Stimulated activated CD4-positive, alpha-beta T cell treated with anti-CD3 and anti-CD28 coated beads, Interleukin-15, amount 100 ng/mL, for 1 hour (primary cell): ENCODE measurements at places on chromosomes 1 and 21.

DNA sequence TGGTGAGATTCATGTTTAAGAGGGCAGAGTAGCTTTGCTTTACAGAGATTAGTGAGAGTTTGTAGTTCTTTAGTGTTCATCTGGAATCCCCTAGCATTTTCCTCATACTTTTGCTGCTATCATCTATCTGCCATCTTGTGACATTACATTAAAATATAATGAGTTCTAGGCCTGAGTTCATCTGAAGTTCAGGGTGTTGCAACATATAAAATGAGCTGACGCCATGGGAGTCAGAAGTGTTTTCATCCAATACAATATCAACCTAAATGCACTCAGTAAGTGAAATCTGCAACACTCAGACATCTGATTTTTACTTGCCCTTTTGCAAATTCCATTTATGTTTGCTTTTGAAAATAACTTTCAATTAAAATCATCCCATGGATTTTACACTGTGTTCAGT lies 153.8 kb downstream of the NTNG1 start:
- DNase-seq = no peak

DNA sequence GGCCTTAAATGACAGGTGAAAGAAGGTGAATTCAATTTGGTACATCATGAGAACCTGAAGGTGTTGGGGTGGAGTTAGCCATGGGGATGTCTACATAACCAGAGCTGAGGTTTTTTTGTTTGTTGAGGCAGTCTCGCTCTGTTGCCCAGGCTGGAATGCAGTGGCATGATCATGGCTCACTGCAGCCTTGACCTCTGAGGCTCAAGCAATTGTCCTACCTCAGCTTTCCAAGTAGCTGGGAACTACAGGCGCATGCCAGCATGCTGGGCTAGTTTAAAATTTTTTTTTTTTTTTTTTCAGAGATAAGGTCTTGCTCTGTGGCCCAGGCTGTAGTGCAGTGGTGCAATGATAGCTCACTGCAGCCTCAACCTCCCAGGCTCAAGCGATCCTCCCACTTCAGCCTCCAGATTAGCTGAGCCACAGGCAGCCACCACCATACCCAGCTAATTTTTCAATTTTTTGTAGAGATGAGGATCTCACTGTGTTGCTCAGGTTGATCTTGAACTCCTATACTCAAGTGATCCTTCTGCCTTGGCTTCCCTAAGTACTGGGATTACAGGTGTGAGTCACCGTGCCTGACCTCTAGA lies 1.9 kb upstream of the MPZ start:
- DNase-seq = no peak

- no peak for DNase-seq
Measured at GRCh38 chr1:190102757-190103326, 374.8 kb downstream of the BRINP3 start.

- DNase-seq = no peak
Measured at GRCh38 chr1:16396591-16396990, 29.5 kb downstream of the SZRD1 start.

DNA sequence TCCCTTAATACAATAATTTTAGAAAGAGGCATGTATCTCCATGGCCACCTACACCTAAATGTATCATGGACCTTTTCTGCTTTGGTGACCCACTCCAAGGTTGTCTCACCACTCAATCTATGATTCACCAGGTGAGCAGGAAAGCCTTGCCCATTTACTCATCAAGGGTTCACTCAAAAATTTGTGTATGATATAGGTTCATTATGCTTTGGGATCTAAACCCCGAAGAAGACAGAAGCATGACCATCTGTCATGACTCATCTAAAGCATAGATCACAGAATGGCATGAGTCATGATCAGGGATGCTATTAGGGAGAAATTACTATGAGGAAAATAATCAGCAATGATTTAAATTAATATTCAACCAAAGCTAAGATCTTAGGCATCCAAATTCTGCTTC lies 38.5 kb downstream of the PYHIN1 start:
- no peak for DNase-seq

DNA sequence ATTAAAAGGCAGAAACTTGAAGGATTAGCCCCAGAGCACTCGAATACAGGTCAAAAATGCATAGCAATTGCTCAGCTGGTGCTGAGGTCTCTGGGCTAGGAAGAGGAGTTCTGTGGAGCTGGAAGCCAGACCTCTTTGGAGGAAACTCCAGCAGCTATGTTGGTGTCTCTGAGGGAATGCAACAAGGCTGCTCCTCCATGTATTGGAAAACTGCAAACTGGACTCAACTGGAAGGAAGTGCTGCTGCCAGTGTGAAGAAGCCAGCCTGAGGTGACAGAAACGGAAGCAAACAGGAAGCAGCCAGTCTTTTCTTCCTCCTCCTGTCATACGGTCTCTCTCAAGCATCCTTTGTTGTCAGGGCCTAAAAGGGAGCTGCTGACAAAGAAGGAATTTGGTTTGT lies 233.4 kb upstream of the FGGY start:
- DNase-seq = no peak

DNA sequence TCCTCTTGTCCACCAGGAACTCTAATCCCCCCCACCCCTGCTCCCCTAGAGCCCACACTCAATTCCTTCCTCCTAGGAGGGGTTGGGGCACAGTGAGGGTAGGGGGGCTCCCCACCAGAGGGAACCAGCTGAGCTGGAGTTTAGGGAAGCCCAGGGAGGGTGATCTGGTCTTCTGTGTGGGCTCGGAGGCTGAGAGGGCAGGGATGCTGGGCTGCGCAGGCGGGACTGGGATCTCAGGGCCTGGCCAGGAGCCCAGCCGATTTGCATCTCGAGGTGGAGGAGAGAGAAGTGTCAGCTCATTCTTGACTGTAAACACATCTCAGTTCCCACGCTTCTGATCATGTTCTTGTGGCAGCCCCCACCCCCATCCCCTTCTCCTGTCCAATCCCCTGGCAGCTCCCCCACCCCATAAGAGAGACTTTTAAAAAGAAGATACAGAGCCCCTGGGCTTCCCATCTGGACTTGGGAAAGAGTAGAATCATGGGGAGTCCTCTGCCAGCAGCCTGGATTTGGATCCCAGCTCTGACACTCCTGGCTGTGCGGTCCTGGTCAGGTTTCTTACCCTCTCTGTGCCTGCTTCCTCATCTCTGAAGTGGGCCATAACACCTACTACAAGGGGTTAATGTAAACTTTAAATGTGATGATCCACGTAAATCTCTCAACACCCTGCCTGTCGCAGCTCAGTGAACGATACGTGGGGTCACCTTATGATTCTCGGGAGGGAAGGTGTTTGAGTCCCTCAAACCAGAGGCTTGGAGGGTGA lies 6.6 kb downstream of the PEAR1 start:
- no peak for DNase-seq

- DNase-seq = no peak
Measured at GRCh38 chr1:66370462-66370971, 163.4 kb upstream of the SGIP1 start.

- DNase-seq = no peak
Measured at GRCh38 chr21:34609244-34609932, 5.5 kb downstream of the RCAN1 start.

- no peak for DNase-seq
Measured at GRCh38 chr1:199403531-199404116, 623.9 kb upstream of the NR5A2 start.

DNA sequence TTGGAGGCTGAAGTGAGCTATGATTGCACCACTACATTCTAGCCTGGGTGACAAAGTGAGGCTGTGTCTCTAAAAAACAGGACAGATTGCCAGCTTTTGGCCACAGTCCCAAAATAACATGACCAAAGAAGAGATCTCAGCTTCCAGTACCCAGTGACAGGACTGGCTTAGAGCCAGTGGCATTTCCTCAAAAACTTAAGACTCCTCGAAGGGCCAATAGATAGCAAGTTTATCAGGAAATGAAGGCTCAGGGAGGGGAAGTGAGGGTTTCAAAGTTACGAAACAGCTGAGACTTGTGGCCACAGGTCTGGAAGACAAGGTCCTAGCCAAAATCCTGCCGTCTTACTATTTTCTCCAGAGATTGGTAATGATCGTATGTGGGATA lies 6.3 kb upstream of the TMEM39B start:
- no peak for DNase-seq

DNA sequence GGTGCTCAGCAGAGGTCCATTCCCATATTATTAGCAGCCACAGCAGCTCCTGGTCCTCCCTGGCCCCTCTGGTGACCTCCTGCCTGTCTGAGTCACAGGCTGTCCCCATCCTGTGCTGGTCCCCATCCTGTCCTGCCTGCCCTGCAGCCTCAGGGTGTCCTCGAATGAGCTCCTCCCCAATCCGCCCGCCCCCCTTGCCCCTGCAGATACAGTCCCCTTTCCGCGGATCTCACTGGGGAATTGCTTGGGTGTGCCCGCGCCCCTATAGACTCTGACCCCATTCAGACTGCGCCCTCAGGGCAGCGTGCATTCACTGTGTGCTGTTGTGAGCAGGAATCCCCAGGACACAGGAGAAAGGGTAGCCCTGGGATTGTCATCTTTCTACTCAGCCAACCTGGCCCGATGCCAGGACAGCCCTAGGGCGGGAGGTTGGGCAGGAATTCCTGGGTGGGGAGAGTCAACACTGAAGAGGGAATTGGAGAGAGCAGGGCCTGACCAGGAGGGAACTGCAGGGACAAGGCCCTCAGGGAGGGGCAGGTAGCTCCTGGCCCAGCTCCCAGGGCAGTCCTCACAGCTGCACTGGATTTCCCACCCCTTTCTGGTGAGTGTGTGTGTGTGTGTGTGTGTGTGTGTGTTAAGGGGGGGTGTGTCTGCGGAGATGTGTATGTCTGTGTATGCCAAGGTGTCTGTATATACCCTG lies 1.1 kb upstream of the GUCA2A start:
- no peak for DNase-seq

DNA sequence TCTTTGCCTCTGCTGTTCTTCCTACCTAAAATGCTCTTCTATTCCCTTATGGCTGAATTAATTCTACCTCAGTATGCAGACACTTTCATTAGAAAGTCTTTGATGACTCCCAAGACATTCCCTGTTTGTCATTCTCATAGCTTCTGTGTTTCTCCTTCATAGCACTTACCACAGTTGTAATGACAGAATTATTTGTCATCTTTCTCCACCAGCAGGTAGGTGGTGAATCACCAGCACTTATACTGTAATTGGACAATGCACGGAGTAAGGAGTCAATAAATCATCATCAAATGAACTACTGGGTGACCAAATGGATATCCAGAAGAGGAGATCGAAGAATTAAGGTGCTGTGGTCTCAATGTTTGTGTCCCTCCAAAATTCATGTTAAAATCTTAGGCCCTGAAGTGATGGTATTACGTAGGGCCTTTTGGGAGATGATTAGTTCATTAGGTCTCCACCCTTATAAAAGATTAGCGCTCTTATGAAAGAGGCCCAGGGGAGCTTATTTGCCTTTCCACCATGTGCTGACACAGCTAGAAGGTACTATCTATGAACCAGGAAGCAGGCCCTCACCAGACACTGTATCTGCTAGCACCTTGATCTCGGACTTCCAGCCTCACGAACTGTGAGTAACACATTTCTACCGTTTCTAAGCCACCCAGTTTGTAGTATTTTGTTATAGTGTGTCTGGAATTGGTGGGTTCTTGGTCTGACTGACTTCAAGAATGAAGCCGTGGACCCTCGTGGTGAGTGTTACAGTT lies 2.4 kb upstream of the CCT8 start:
- DNase-seq = no peak

GRCh38 chr21:42993051-42993712 lies 18.8 kb downstream of the PKNOX1 start:
- DNase-seq = no peak

- no peak for DNase-seq
Measured at GRCh38 chr1:219959540-219960203, 31.3 kb upstream of the SLC30A10 start.
